ENCODE measurements at places on chromosomes 11 and 22.

DNA sequence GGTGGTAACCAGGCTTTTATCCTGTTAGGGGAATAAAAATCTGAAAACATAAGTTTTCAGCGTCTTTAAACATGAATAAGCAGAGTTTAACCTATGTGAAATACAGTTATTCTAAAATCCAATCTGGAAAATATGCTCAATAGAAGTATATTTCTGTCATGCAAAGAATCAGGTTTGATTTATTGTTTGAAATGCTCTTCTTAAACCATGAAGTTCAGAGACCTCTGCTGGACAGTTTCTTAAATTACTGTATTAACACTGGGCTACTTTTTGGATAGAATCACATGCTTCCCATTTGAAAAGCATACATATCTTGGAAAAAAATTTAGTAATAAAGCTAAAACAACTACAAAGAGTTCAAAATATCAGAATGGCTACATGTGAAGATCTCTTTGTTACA, 25.4 kb downstream of the APIP start:
- DNase-seq: peak; percentile 19

GRCh38 chr11:119149018-119149785, at the start of gene ABCG4:
TSS of gene ABCG4 (plus strand) at chr11:119149052. CDS start at chr11:119149966, 914 bp downstream.
- DNase-seq: no peak

DNA sequence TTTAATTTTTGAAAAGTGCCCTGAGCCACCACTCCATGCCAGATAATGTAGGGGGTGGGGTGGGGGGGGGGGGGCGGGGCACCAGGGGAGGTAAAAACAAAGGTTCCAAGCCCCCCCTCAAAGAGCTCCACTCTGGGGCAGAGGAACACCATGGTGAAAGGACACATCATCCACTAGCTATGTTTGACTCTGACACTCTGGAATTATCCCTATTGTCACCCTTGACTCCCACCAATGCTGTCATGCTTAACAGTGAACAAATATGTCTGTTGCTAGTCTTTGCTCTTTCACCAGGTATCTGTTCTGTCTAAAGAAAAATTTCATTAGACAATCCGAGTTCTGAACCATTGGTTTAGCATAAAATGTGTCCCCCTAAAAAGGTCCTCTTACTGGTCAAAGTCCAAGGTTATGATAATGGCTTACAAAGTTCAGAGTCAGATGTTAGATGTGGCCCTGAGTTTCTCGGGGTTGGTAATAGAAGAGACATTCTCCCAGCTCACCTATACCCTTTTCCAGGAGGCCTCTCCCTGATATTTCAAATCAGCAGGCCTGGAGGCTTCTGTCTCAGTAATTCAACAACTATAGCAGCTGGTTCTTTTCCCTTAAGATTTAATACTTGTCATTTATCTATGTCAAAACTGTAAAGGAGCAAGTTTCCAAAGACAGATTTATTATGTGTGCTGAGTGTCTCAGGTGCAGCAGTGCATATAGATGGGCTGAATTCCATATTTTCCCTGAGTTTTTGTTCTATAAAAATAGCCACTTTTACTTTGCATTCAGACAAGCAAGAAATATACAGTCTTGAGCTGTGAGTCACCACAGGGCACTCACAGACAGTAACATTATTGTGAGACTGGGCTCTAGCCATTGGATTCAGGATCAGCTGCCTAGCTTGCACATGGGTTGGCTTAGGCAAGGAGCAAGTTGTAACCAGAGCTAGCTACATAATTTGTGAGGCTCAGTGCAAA, 174.1 kb downstream of the CSNK2A3 start:
- DNase-seq: peak; percentile 74

DNA sequence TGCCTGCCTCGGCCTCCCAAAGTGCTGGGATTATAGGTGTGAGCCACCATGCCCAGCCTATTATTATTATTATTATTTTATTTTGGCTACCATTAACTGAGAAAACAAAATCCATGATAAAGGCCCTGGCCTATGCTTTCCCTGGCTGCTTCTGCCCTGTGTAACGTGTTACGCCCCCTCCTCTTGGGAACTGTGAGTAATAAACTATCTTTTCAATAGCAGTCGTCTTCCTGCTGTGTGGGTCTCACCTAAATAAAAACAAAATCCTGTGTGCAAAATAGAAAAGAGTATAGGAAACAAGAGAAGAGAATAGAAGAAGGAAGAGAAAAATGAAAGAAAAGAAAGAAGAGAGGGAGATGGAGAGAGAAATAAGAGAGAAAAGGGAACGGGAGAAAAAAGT, 237.0 kb downstream of the MIAT start:
- DNase-seq: no peak

DNA sequence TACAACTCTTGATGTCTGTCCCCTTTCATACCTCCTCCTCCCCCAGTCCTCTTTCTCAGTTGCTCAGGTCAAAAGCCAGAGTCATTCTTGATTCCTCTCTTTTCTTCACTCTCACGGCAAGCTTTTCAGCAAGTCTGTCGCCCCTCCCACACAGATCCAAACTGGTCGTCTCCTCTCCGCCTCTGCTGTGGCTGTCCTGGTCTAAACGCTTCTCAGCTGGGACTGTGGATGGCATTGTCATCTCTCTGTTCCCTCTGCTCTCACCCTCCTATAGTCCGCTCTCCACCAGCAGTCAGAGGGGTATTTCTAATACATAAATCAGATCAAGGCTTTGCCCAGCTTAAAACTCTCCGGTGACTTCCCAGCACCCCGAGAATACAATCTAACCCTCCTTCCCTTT, 46.8 kb upstream of the SPATA19 start:
- DNase-seq: no peak

Measured in HTR-8/SVneo (cell line).